ENCODE measurements at places on chromosomes 16 and 17. TPM values are rescaled to one million over a fixed set of nuclear protein-coding genes. Genes with fewer than 3 reads are reported as not detected.

GRCh38 chr17:79619636-79620206, 8.9 kb upstream of the RBFOX3 start:
- DNase-seq = no peak

GRCh38 chr17:49287481-49287880, 56.9 kb upstream of the PHOSPHO1 start:
- DNase-seq = no peak

DNA sequence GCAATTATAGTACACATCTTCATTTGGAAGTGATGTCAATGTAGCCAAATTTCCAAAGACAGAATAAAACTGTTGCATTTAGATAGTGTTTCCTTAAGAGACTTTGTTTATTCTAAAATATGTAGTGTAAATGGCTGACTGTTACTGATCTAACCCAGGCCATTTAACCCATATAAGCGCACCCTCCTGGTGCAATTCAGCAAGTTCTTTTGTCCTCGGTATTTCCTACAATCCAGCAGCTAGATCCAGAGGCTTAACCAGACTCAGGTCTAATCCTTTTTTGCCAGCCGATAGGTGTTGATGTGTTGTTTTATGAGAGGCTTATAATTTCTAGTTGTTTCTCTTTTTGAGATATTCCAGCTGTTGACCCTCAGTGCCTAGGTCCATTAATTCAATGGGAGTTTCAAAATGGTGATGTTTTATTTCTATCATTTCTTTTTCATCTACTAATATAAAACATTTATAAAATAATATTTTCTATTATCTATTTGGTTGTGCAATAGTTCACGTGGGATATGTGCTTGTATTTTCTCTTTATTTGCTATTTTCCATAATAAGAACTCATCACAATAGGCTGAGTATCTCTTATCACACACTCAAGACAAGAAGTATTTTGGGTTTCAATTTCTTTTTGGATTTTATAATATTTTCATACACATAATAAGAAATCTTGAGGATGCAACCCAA, 14.5 kb downstream of the ABCA9 start:
- DNase-seq = no peak

DNA sequence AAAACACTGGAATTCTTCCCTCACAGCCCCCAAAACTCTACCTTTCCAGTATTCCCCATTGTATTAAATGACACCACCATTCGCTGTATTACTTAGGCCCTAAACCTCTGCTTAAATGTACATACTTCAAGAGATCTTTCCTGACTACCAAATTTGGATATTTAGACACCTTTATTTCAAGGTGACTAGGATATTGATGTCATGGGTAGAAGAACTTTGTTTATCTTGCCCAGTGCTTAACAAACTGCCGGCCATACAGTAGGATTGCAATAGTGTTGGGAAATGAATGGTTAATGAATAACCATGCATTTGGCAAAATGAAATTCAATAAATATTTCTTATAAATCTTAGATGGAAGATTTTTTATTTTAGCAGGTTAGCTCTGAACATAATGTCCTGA, 86.2 kb upstream of the CA10 start:
- DNase-seq = no peak

GRCh38 chr17:42845918-42846593, 1.7 kb downstream of the AOC2 start:
- no peak for DNase-seq

- DNase-seq = no peak
These were observed 4.1 kb upstream of the FOXF1 start for GRCh38 chr16:86505899-86506864.

DNA sequence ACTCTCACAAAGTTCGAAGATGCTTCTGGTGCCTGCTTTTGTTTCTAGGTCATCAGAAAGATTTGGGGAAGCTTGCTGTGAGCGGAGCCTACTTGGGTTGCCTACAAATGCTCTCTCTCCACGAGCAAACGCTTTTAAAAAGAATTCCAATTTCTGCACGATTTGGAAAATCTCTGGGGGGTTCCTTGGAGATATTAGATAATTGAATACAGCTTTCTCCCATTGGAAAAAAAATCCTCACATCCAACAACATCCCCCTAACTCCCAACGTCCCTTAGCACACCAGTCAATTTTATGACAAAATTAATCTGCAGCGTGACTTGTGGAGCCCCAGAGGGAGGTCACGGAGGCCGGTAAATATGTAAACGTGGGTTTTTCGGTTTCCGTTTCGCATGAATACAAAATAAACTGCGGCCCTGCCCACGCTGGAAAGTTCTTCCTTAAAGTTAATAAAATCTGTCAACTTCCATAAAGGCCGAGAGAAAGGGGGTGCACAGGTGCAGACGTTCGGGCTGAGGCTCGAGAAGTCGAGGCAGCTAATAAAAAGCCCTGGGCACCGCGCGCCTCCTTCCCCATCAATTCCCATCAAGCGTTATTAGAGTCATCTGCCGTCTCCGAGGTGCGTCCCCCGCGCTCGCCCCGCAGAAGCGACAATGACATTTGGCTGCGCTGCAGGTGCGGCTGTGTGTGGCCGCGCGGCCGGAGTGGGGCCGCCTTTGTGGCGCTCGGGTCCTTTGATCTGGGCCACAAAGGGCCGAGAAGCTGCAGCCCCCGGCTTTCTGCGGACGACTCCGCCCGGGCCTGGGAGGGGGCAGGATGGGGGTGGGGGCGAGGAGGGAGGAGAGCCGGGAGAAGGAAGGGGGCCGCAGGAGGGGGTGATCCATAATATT, 37.6 kb downstream of the SALL1 start:
- DNase-seq = no peak

DNA sequence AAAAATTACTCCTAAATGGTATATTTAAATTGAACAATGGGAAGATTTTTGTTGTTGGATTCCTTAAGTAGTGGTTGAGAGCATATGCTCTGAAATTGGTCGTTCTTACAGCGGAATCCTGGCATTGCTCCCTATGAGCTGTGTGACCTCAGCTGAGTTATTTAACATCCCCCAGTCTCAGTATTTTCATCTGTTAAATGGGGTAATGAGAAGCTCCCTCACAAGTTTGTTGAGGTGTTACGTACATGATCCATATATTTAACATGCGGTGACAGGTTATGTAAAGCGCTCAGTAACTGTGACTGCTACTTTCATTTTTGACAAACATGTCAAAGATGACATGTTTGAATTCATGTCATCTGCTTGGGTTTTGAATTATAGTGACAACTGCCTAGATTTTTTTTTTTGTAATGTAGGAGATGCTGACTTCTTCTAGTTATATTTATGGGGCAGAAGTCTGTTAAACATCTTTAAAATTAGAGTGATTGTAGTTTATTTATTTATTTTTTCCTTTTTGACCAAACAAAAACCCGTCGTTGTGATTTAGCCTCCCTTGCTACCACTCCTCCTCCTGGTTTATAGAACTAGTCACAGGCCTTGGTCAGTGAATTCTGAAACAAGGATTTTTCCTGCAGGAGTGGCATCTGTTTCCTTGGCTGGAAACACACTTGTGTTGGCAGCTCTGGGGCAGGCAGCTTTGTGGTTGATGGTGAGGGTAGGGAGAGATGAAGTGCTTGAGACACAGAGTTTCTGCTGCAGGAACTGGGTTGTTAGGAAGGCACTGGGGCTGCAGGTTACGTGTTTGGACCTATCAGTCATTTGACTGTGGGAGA, 268.8 kb downstream of the SNX29 start:
- DNase-seq = no peak

GRCh38 chr17:29193146-29193545, 12.9 kb upstream of the MYO18A start:
- no peak for DNase-seq

DNA sequence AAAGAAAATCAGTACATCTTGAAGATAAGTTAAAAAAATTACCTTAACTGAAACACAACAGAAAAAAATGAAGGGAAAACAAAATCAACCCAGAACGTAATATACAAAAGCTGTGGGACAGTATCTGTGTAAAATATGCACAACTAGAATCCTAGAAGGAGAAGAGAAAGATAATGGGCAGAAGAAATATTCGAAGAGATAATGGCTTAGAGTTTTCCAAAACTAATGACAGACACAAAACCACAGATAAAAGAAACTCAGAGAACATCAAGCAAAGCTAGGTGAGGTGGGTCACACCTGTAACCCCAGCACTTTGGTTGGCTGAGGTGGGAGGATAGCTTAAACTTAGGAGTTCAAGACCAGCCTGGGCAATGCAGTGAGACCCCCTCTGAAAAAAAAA, 117.1 kb downstream of the TRIM37 start:
- no peak for DNase-seq

DNA sequence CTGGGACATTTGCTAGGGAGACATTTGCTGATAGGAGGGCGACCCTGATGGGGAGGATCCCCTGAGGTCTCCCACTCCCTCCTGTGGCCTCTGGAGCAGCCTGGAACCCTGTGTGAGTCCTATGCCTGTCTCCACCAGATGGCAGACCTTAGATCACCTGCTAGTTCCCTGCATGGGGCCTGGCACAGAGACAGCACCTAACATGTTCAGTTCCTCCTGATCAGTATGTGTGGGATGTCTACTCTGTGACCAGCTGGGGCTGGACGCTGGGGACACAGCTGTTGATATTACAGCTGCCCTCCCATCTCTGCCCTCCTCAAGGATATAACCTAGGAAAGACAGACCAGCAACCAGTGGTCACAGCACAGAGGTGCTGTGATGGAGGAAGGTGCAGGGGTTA, 1.1 kb upstream of the ADCY7 start:
- peak; percentile 54 for DNase-seq

DNA sequence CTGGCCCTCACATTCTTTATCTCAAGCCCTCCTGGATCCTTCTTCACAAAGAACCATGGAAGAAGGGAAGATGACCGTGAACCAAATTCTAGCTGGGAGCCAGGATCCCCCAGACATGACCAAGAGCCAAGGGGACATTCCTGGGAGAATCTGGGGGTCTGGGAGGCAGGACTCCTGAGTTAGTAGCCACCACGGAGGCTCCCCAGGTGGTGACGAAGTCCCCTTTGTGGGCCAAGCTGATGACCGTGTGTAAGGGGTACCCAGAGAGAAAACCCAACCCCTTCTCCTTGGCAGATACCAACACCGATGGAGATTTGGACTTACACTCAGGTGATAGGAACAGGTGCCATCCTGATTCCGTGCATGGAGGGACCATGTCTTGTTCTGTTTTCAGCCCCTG, 6.8 kb upstream of the GFAP start:
- DNase-seq = no peak

DNA sequence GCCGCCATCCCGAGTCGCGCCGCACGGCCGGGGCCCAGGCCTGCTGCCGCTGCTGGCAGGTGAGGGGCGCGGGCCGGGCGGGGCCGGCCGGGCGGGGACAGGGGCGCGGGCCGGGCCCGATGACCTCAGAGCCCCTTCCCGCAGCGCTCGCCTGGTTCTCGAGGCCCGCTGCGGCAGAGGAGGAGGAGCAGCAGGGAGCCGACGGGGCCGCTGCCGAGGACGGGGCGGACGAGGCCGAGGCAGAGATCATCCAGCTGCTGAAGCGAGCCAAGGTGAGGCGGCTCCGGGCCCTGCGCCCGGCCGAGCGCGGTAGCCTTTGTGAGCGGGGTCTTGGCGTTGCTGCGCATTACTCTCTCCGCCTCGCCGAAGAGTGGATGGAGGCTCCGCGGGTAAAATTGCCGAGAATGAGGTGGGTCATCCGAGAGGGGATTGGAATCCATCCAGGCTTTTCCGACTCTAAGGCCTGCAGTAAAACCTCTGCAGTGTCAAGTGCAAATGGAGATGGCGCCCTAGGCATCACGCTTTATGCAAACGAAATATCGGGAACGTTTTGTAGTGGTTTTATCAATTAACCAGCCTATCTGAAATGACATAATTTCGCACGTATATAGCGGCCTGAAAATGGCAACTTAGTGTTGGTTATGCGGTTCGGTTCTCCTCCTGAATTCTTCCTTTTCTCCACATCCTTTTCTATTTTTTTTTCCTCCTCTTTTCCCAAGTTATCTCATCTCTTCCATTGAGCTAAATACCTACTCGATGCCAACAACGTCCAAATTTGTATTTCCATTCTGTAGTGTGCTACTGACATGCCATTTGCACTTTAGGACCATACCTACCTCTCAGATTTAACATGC, 577 bp downstream of the TTC19 start:
- no peak for DNase-seq

- peak; percentile 70 for DNase-seq
These were observed 2.6 kb upstream of the GRIN2C start for GRCh38 chr17:74862108-74862901.

DNA sequence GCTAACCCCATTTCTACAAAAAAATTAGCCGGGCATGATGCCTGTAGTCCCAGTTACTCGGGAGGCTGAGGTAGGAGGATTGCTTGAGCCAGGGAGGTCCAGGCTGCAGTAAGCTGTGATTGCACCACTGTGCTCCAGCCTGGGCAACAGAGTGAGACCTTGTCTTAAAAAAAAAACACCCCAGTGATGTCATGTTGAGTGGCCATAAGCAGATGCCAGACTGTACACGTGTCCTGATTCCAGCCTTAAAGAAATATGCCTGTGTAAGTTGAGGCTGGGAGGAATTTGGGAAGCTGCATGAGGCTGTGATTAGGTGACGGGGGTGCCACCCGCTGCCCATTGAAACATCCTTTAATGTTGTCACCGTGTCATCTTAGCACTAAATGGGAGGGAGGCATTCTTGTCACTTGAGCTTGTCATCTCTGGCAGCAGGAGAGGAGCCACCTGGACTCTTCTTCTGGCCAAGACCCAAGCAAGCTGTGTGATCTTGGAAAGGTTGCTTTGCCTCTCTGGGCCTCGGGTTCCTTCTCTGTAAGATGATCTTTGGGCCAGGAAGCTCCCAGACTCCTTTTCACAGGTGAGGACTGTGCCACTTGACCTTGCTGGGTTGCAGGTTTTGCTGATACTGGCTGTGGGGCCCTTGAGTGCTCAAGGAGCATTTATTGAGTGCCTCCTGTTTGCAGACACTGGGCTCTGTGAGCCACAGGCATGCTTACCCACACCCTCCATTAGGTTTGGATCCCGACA, 98.3 kb upstream of the CIBAR2 start:
- DNase-seq = no peak

DNA sequence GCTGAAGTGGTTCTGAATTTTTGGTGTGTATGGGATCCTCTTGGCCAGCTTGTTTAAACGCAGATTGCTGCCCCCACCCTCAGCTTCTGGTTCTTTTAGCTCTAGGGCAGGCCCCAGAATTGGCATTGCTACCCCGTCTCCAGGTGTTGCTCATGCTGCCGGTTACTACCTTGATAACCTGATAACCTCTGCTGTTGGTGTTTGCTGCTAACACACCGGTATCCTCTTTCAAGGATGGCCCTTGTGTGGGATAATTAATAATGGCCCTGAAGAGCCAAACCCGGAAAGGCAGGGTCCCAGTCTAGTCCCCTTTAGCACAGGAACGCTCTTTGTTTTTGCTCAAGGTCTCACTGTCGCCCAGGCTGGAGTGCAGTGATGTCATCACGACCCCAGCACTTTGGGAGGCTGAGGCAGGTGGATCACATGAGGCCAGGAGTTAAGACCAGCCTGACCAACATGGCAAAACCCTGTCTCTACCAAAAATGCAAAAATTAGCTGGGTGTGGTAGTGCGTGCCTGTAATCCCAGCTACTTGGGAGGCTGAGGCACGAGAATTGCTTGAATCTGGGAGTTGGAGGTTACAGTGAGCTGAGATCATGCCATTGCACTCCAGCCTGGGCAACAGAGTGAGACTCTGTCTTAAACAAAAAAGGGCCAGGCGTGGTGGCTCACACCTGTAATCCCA, 1.3 kb upstream of the ST3GAL2 start:
- DNase-seq = no peak

Gene SPATA22
- polyA plus RNA-seq = not detected

Gene MT1E
- 445 TPM for polyA plus RNA-seq

Gene USP43
- 1.5 TPM for polyA plus RNA-seq

Gene GPR179
- polyA plus RNA-seq = not detected

Gene ABCC11
- polyA plus RNA-seq = not detected

Gene DGKE
- polyA plus RNA-seq = 1.8 TPM

Gene EVPLL
- polyA plus RNA-seq = 8.9 TPM

Gene KRT13
- polyA plus RNA-seq = 41.1 TPM
